ENCODE measurements at places on chromosomes 5 and 9.

DNA sequence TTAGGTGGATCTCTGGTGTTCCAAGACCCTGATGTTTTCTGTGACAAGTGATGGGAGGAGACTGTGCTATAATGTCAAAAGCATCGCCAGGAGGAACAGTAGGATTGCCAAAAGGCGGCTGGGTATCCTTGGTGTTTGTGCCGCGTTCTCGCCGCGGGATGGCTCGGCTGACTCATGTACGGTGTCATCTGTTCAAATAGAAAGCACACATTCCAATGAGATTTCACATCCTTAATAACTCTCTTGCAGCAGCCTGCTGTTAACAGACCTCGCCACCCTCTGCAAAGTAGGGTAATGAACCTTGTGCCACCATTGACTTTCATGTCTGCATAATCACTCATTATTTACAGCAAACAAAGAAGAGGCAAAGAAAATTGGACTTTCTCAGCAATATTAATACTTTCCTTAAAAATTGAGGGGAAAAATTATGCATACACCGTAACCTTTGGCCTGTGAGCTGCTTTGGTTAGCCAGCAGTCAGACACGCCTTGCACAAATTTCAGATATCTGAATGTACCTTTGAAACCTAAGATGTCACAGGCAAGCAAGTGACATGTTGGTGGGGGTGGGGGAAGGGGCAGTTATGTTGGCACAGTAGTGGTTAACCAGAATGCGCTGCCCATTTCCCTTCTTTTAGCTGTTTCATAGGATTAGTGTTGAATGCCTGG is 289.4 kb downstream of the EFNA5 start:
- H3K27me3 ChIP-seq, result no peaks in the 10 kb centered on the region
- no peak overlapping the region for H3K27ac ChIP-seq
- no peaks in the 10 kb centered on the region for H3K36me3 ChIP-seq
- DNase-seq, result peak; percentile 93
- peaks cover 16% of the 10 kb centered on the region for H3K4me1 ChIP-seq

- no peaks in the 10 kb centered on the region for H3K36me3 ChIP-seq
- no peaks in the 10 kb centered on the region for H3K4me1 ChIP-seq
- DNase-seq, result peak; percentile 6
- peaks cover 19% of the 10 kb centered on the region for H3K27me3 ChIP-seq
- H3K27ac ChIP-seq, result no peak overlapping the region
Measured at GRCh38 chr9:69936427-69936826, 107.2 kb upstream of the MAMDC2 start.

- no peak overlapping the region for H3K4me3 ChIP-seq
- no peaks in the 10 kb centered on the region for H3K4me1 ChIP-seq
- no peaks in the 10 kb centered on the region for H3K36me3 ChIP-seq
- no peak overlapping the region for H3K27ac ChIP-seq
- H3K27me3 ChIP-seq, result no peaks in the 10 kb centered on the region
- DNase-seq, result no peak
Measured at GRCh38 chr5:3787604-3788003, 192.0 kb downstream of the IRX1 start.

GRCh38 chr5:56190497-56190896 is 42.6 kb downstream of the ANKRD55 start:
- H3K36me3 ChIP-seq, result no peaks in the 10 kb centered on the region
- no peaks in the 10 kb centered on the region for H3K4me1 ChIP-seq
- no peak overlapping the region for H3K4me3 ChIP-seq
- H3K27ac ChIP-seq, result no peak overlapping the region
- DNase-seq, result peak; percentile 19
- no peaks in the 10 kb centered on the region for H3K27me3 ChIP-seq

GRCh38 chr9:126386088-126386487 is 59.5 kb downstream of the MVB12B start:
- no peak overlapping the region for H3K27ac ChIP-seq
- H3K4me3 ChIP-seq, result no peak overlapping the region
- H3K27me3 ChIP-seq, result no peaks in the 10 kb centered on the region
- peaks cover 8% of the 10 kb centered on the region for H3K36me3 ChIP-seq
